ENCODE measurements at places on chromosomes 7 and 10.
A peak's percentile ranks its signal among the peaks of the same experiment; 100 is the strongest.

DNA sequence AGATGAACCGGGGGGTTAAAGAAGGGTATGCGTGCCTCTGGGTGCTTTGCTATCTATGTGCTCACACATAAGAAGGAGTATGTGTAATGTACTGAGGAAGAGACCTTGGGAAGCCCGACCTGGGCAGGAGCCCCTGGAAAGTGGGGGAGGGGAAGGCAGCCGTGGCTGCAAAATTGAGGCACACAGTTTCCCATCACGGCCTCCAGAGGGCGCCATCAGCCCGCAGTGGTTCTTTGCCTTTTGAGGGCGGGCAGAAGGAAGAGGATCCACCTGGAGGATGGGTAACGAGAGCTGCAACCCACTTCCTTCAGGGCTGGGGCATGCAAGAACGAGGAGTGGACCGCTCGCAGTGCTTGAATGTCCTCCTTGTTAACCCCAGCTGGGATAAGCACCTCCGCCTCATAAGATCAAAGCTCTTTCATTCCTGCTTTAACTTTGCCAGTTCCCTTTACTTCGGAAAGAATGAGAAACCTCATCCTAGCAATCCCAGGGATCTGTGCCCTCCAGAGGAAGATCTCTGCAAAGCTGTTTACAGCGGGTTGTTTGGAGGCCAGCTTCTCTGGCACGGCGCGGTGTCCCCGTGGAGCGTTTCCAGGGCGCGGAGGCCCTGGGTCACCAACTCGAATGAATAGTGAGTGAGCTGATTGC lies 77.9 kb downstream of the PCGF5 start:
- DNase-seq: peak; percentile 74

DNA sequence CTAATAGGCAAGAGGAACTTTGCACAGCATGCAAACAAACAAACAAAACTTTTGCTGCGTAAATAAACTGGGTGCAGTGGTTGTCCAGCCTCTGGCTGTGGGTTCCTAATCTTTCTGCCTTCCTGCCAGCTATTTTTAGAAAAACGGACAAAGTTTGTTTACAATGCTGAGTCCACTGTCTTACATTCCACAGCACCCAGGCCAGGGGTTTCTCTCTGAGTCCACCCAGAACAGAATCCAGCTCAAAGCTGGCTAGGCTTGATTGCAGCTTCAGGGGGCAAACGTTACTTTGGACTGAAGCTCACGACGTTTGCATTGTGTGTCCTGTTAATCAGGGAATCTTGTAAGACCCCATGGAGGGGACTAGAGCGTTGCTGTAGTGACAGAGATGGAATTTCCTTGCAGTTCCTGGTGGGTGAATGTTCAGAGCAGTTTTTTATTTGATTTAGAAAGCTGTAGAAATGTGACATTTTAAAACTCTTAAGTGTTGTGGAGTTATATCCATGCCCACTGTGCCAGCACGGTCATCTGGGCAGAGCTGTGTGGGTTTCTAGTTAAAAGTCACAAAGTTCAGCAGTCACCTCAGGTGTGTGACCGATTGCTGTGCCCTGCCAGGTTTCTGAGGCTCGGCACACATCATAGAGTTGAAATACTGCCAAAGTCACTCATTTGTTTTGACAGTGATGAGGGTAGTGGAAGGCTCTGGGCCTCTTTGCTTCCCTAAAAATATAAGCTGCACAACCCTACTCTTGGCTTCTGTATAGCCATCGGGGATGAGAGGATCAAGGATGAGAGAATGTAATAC lies 247.0 kb downstream of the STK31 start:
- DNase-seq: no peak

DNA sequence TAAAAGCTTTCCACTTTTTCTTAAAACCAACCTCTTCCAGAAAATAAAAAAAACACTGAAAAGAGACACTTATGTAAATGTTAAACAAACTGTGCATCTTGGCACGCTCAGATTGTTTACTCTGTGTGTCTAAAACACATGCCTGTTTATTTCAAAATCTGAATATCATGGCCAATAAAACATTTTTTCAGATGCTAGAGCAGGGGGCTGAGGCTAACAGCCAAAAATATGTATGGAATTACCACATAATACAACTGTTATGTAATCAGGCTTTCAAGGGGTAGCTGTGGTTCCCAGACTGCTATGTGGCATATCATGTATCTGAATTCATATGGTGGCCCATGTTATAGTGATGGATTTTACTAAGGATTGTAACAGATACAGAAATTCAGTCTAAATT lies 130.4 kb downstream of the HIBADH start:
- DNase-seq: no peak

GRCh38 chr10:22714479-22715289 lies at the start of gene PIP4K2A:
Gene PIP4K2A, minus strand, starts transcription at chr10:22714578. Its CDS starts 252 bp downstream, at chr10:22714326.
- DNase-seq: peak; percentile 69

GRCh38 chr7:96521068-96521894 lies 188.4 kb downstream of the SEM1 start:
- DNase-seq: no peak

GRCh38 chr10:18293536-18294510 lies 153.6 kb downstream of the CACNB2 start:
- DNase-seq: no peak

- DNase-seq: no peak
These were observed 18.9 kb downstream of the APBB1IP start for GRCh38 chr10:26457088-26457487.

DNA sequence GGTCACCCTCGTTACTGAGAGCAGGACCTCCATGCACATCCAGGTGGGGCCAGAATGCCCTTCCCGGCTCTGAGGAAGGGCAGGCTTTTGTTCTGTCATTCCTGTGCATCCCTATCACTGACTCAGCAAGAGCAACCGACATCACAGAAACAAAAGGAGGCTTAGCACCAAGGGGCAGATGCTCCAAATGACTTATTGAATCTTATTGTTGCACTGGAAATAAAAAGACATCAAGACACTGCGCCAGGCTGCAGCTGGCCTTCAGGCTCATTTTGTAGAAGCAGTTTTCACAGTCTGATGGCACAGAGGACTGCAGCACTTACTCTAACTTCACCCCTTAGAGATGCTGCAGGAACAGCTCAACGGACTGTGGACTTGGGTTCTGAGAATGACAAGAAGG lies 126.4 kb downstream of the PAXIP1 start:
- DNase-seq: no peak

- DNase-seq: no peak
These were observed 143.7 kb upstream of the NRP1 start for GRCh38 chr10:33478089-33478674.

DNA sequence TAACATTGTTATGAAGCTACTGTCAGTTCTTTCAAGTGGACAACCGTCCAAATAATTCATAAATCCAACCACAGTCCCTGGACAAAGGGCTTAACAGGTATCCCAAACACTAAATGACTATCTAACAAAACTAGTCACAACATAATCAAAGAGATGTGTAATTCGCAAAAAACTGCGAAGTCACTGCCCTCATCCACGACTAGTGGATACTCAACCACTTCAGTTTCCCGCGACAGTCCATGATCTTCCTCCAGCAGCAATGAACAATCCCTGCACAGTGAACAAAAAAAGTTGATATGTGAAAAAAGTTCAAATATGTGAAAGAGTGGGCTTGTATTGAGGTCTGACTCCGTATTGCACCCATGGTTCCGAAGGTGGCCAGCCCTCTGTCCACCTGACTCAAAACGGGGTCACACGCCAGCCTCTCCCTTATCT lies 287 bp downstream of the DCLRE1A start:
- DNase-seq: no peak

- DNase-seq: peak; percentile 19
These were observed 917 bp downstream of the ZNF365 start for GRCh38 chr10:62374862-62375710.

GRCh38 chr10:88810196-88810961 lies 7.8 kb downstream of the LIPM start:
- DNase-seq: peak; percentile 65

GRCh38 chr7:41777894-41778596 lies 75.2 kb upstream of the INHBA start:
- peak; percentile 10 for DNase-seq

GRCh38 chr7:3605222-3605621 lies 304.2 kb downstream of the SDK1 start:
- no peak for DNase-seq

DNA sequence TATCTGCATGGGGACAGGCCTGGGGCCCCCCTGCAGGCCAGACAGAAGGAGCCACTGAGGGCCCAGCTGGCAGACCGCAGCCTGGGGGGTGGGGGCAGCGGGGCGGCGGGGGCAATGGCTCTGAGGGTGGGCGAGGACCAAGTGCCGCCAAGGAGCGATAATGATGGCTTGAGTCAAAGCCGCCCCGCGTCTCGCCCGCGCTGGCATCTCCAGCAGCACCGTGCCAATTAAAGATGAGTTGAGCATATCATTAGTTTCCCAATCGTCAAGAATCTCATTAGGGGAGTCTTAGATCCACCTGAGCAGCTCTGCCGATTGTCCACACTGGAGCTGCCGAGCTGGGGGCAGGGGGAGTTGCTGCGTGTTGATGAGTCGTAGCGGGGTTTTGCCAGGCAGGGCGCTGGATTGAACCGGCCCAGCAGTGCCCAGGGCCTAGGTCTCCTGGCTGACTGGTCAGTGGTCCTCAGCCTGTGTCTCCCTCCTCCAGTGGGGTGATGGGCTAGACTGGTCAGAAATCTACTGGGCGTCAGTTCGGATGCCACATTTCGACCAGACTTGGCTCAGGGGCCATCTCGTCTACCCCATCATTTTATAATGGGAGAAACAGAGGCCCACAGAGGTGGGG lies 41.0 kb upstream of the PSMG3 start:
- DNase-seq: no peak

DNA sequence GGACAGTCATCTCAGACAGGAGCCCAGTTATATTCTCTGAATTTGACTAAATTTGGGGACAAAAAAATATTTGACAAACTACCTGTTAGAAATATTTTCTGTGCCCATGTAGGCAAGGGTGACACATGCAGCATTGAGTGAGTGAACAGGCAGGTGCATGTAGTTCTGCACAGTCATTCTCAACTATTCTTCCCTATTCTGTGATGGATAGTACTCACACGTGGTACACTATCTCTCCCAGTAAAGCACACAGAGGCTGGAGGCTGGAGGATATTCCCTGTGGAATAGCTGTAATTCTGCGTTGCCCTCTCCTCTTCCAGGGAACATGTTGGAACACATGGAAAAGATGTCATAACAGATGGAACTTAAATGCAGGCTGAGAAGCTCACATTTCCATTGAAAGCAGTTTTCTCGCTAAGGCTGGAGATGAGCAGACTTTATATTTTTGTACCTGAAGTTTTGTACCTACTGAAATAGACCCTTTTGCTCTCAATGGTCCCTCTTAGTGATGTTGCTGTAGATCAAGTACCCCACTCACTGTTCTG lies 75.0 kb downstream of the GPR141 start:
- DNase-seq: no peak

GRCh38 chr7:98921608-98922372 lies 43.5 kb downstream of the TRRAP start:
- no peak for DNase-seq
